ENCODE measurements at places on chromosomes 1 and 21. TPM values are rescaled to one million over a fixed set of nuclear protein-coding genes. Genes with fewer than 3 reads are reported as not detected.

The CCDC185 gene
- not detected for total RNA-seq

The DMBX1 gene
- not detected for total RNA-seq

The CD53 gene
- not detected for total RNA-seq

The FCRL2 gene
- not detected for total RNA-seq

The TNFAIP8L2 gene
- total RNA-seq = 0.19 TPM

The C8A gene
- not detected for total RNA-seq

The FMO4 gene
- total RNA-seq = 8.2 TPM

The C4BPA gene
- not detected for total RNA-seq

The OR2L3 gene
- not detected for total RNA-seq

The SPRR4 gene
- total RNA-seq = not detected

The SPRR3 gene
- total RNA-seq = not detected

The FTCD gene
- not detected for total RNA-seq

The LAPTM5 gene
- total RNA-seq = 1.3 TPM

The PTBP2 gene
- total RNA-seq = 6.7 TPM

The PLEKHO1 gene
- total RNA-seq = 23.3 TPM

The CYB561D1 gene
- total RNA-seq = 3.8 TPM

The SPRR2F gene
- total RNA-seq = not detected

The RAB7B gene
- 5.2 TPM for total RNA-seq

The AKNAD1 gene
- total RNA-seq = not detected

The CDK11A gene
- 8.1 TPM for total RNA-seq

The KIAA1614 gene
- total RNA-seq = 7.9 TPM

The THEM5 gene
- total RNA-seq = not detected

The PTPRU gene
- 25.5 TPM for total RNA-seq

The BCAR3 gene
- 27.4 TPM for total RNA-seq

The IL23R gene
- not detected for total RNA-seq

The CSMD2 gene
- 2.1 TPM for total RNA-seq

The AJAP1 gene
- total RNA-seq = 0.59 TPM

The KLF17 gene
- not detected for total RNA-seq

The TNFRSF4 gene
- total RNA-seq = 5.9 TPM

The S100A3 gene
- total RNA-seq = 11.2 TPM

The COG2 gene
- total RNA-seq = 10.7 TPM

The KRTAP19-1 gene
- not detected for total RNA-seq

The CFHR1 gene
- total RNA-seq = 0.25 TPM

The ZNF593OS gene
- total RNA-seq = not detected

The SMPDL3B gene
- total RNA-seq = 0.29 TPM

The FCRL4 gene
- total RNA-seq = not detected

Measured in cardiac ventricle fibroblast (primary cell).